Breast epithelium (tissue), 4 donors: ENCODE measurements at places on chromosomes 7 and 10.

DNA sequence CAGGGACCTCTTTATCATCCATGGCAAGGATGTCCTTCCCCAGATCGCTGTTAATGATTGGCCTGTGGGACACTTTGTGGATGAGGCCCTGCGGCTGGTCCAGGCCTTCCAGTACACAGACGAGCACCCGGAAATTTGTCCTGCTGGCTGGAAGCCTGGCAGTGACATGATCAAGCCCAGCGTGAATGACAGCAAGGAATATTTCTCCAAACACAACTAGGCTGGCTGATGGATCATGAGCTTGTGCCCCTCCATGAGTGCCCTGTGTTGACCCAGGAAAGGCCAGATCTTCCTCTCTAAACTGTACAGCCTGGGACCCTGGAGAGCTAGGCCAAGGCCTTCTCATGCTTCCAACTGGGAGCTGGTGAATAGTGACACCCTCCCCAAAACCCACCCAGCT is 124.1 kb downstream of the CUL2 start:
- no peak for DNase-seq

DNA sequence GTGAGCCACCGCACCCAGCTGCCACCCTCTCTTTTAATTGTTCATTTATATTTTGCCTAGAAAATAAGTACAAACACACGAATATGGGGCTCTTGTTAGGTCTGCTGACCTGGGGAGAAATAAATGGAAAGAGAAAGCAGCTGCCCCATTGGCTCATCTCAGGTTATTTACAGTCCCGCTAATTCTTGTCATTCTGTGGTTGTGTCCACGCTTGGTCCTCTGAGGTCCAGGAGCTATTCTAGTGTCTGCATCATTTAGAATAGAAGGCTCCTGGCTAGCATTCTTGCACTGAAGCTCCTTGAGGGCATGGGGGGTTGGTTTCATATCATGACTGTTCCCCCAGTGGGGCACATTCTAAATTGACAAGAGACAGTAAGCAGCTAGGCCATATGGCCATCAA is 128.5 kb downstream of the TACC2 start:
- DNase-seq, result no peak

DNA sequence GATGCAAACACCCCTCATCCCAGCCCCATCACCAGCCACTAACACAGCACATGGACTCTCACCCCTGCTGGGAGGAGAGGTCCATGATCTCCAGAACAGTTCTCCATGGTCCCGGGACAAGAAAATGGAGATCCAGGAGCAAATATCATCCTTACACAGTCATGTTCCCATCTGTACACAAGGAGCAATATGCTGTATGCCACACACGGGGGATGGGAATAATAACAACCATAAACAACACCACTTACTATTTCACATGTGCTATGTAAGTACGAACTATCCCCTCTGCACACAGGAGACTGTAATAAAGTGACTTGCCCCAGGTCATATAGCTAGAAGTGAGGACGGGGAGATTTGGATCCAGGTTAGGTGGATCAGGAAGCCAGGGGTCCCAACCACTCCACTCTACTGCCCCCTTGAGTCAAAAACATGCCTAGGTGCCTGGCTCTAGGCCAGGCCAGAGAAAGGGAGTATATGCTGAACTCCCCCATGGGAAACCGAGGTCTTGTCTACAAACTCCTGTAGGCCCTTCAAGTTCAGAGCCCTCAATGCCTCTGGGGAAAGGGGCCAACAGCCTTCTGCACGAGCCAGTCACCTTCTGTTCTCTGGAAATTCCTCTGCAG is 34.1 kb downstream of the LRRC20 start:
- no peak for DNase-seq

GRCh38 chr10:51892965-51893658 is 193.7 kb upstream of the CSTF2T start:
- DNase-seq, result no peak

- no peak for DNase-seq
Measured at GRCh38 chr7:136036336-136036735, 59.2 kb upstream of the MTPN start.

GRCh38 chr10:12186323-12186722 is 9.4 kb downstream of the NUDT5 start:
- DNase-seq, result no peak

- peak; percentile 51 for DNase-seq
Measured at GRCh38 chr10:5545778-5546710, 21.3 kb downstream of the CALML3 start.
